IMR-90 (cell line): ENCODE measurements at places on chromosomes 16 and 17. TPM values are rescaled to one million over a fixed set of nuclear protein-coding genes. Genes with fewer than 3 reads are reported as not detected.

- H3K27me3 ChIP-seq, result peaks cover 17% of the 10 kb centered on the region
- no peaks in the 10 kb centered on the region for H3K4me1 ChIP-seq
- H3K36me3 ChIP-seq, result no peaks in the 10 kb centered on the region
- no peak overlapping the region for H3K4me3 ChIP-seq
- H3K27ac ChIP-seq, result no peak overlapping the region
These were observed 236.7 kb upstream of the TNRC6C start for GRCh38 chr17:77721846-77722160.

- peaks cover 5% of the 10 kb centered on the region; the same call in 1 of the 2 replicates for H3K4me1 ChIP-seq
- no peak for DNase-seq
- H3K27ac ChIP-seq, result no peak overlapping the region
- H3K4me3 ChIP-seq, result no peak overlapping the region
- H3K27me3 ChIP-seq, result no peaks in the 10 kb centered on the region
These were observed 146.4 kb upstream of the CIBAR2 start for GRCh38 chr16:85258629-85259028.

DNA sequence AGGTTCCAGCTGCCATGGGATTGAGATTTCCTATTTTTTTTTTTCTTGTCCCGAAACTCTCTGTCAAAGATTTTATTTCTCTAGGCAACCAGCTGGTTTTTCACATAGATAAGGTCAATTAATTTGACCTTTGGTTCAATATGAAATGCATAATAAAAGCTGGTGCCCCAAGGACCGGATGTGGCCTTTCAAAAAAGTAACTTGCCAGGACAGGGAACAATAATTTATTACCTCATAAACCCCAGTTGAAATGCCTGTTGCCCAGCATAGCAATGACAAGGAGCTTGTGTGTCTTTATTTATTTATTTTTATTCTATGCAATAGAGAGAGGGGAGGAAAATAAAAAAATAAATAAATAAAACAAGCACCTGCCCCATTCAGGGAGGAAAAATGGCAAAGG is 472.7 kb downstream of the KCNJ2 start:
- H3K36me3 ChIP-seq, result no peaks in the 10 kb centered on the region
- H3K4me3 ChIP-seq, result no peak overlapping the region
- H3K27ac ChIP-seq, result no peak overlapping the region
- no peaks in the 10 kb centered on the region for H3K4me1 ChIP-seq
- peaks cover 5% of the 10 kb centered on the region for H3K27me3 ChIP-seq
- no peak for DNase-seq

GRCh38 chr17:48733632-48734328 is 5.2 kb upstream of the HOXB13 start:
- DNase-seq, result no peak
- H3K27me3 ChIP-seq, result peaks cover 95% of the 10 kb centered on the region
- no peak overlapping the region for H3K4me3 ChIP-seq
- no peaks in the 10 kb centered on the region for H3K4me1 ChIP-seq

GRCh38 chr16:88614818-88615580 is 23.4 kb upstream of the IL17C start:
- no peak overlapping the region for H3K4me3 ChIP-seq
- H3K27ac ChIP-seq, result peak overlapping the region; percentile 32
- H3K4me1 ChIP-seq, result peaks cover 30% of the 10 kb centered on the region
- no peaks in the 10 kb centered on the region for H3K27me3 ChIP-seq

DNA sequence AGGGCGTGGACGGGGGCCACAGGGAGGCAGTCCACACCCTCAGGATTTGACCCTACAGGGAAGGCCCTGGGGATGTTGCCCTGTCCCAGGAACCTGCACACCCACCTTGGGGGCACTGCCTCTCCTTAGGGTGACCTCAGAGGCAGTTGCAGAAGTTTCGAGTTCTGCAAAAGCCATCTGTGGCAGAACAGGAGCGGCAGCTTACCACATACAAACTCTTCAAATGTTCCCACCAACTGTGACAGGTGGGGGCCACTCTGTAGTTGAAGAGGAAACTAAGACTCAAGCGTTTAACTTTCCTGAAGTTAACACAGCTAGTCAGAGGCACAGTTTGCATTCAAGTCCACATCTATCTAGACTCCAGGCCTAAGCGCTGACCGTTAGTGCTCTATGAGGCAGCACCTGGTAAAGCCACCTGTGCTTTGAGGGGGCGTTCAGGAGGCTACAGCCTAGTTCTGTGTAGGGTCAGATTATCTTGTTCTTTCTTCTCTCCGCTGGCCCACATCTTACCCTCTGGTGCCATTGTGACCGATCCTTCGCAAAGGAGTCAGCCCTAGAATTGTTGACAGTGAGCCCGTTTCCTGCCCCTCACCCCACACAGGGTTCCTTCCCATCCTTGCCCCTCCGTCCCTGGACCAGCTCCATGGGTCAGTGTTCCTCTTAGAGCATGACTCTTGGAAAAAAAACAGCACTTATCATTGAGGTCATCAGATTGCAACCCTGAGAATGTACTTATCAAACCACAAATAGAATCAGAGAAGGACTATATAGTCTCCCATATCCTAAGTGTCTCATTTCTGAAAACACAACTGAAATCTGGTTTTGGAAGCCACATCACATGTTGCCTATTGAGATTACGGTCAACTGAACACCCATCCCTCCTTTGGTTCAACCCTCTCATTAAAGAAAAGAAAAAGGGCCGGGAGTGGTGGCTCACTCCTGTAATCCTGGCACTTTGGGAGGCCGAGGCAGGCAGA is 45.4 kb downstream of the CDH1 start:
- H3K36me3 ChIP-seq, result no peaks in the 10 kb centered on the region
- H3K27ac ChIP-seq, result no peak overlapping the region
- H3K4me3 ChIP-seq, result no peak overlapping the region
- no peak for DNase-seq
- H3K4me1 ChIP-seq, result no peaks in the 10 kb centered on the region

DNA sequence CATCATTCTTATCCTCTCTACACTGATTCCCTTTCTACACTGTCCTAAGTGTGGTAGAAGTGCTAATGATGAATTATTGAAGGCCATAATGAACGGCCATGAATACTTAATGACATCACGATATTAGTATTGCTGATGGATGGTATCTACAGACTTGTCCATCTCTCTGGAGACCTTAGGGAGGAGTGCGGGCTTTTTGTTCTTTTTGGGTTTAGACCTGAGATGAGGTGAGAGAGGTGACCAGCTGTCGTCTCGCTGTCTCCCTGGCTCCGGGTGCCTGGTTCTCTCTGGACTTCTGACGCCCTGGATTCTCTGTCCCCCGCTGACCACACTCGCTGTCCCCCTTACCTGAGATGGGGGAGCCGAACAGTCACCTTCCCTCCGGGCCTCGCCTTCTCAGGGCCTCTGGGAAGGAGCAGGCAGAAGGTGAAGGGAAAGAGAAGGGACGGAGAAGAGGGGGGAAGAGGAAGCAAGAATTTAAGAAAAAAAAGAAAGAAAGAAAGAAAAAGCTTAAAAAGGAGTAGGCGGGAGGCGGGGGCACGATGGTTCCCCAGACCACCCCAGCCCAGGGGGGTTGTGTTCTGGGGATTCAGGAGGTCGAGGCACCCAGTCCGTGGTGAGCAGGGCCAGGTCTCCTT is 17.1 kb downstream of the SGCA start:
- no peaks in the 10 kb centered on the region for H3K27me3 ChIP-seq
- H3K4me1 ChIP-seq, result peaks cover 7% of the 10 kb centered on the region
- DNase-seq, result peak; percentile 50
- peak overlapping the region; percentile 70 for H3K27ac ChIP-seq
- H3K4me3 ChIP-seq, result no peak overlapping the region

GRCh38 chr16:75576384-75576811 is 10.2 kb downstream of the GABARAPL2 start:
- H3K27me3 ChIP-seq, result no peaks in the 10 kb centered on the region
- H3K27ac ChIP-seq, result no peak overlapping the region
- H3K4me1 ChIP-seq, result 0 out of 2 replicates have a peak, but pooled peaks cover 2% of the 10 kb centered on the region
- no peak for DNase-seq
- H3K4me3 ChIP-seq, result no peak overlapping the region

GRCh38 chr17:17890773-17891759 is 54.3 kb upstream of the SREBF1 start:
- peaks cover 28% of the 10 kb centered on the region for H3K36me3 ChIP-seq
- peak; percentile 72 for DNase-seq
- no peaks in the 10 kb centered on the region for H3K27me3 ChIP-seq
- no peak overlapping the region for H3K4me3 ChIP-seq

- H3K27ac ChIP-seq, result no peak overlapping the region
- no peak overlapping the region for H3K4me3 ChIP-seq
- H3K36me3 ChIP-seq, result peaks cover 12% of the 10 kb centered on the region
- no peak for DNase-seq
- no peaks in the 10 kb centered on the region for H3K27me3 ChIP-seq
- H3K4me1 ChIP-seq, result no peaks in the 10 kb centered on the region; the same call in 1 of the 2 replicates
These were observed 22.6 kb upstream of the GOSR1 start for GRCh38 chr17:30454635-30455034.

Gene JMJD8
- 17.2 and 17.7 TPM in 2 replicates for total RNA-seq

DNA sequence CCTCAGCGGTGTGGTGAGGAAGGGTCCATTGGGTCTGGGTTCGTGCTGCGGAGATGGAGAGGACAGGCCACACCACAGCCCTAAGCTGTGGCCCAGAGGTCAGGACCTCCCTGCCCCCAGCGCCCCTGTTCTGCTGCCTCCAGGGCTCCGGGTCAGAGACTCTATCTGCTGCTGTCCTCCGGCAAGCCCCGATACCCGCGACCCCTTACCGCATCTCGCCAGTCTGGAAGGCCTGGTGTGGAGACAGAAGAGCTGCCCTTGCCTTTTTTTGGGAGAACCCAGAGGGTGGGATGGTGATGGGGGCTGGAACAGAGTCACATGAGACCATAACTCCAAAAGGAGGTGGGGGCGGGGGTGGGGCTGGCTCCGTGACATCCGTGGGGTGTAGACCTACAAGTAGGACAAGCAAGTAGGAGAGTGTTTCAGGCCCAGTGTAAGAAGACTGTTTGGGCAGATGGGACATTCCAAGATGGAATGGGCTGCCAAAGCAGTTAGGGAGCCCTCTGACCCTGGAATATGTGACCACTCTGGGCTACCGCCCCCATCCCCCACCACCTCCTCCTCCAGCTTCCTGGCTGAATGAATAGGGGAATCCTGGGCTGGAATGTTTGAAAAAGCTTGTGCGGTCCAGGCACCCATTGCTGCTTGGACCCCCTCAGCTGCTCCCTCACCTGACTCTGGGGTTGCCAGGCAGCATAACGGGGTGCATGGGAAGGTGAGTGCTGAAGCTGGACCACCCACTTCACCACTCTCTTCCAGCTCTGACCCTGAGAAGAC is 1.4 kb downstream of the XYLT2 start:
- peak overlapping the region; percentile 81 for H3K27ac ChIP-seq
- 0 out of 2 replicates have a peak, but pooled peaks cover 2% of the 10 kb centered on the region for H3K27me3 ChIP-seq
- peaks cover 19% of the 10 kb centered on the region for H3K4me1 ChIP-seq

Gene CCDC78
- 0.54 and 0.56 TPM in 2 replicates for total RNA-seq

GRCh38 chr17:57849163-57849873 is 526 bp downstream of the MRPS23 start:
- H3K27ac ChIP-seq, result peak overlapping the region; percentile 71
- peaks cover 2% of the 10 kb centered on the region for H3K36me3 ChIP-seq
- peaks cover 10% of the 10 kb centered on the region for H3K4me1 ChIP-seq
- H3K27me3 ChIP-seq, result no peaks in the 10 kb centered on the region

DNA sequence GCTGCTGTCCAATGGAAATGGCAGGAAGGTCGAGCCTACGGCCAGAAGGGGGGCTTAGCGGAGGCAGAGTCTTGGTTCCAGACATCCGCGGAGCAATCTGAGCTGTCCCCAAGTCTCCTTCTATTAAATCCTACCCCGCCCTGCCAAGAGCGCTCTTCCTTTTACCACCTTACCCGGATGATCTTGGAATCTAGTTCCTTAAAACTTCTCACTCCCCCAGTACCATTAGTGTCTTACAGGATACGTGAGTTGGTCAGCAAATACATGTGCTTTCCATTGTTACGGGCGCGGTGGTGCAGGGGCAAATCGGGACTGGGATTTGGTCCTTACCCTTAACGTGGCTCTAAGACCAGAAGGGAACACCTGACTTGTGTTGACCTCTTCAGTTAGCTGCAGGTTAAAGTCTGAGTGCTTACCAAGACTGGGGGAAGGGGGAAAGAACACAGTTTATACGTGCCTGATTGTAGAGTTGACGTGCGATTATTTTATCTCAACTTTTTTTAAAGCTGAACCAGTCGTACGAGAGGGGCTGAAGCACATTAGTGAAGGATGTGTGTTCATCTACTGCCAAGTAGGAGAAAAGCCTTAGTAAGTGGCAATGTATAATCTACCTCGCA is 495 bp downstream of the TXNDC17 start:
- H3K4me3 ChIP-seq, result peak overlapping the region; percentile 81
- peaks cover 5% of the 10 kb centered on the region for H3K36me3 ChIP-seq
- no peak for DNase-seq
- H3K27ac ChIP-seq, result peak overlapping the region; percentile 88

GRCh38 chr16:68936736-68937631 is 93.7 kb downstream of the TANGO6 start:
- peak overlapping the region; percentile 58; the same call in 1 of the 2 replicates for H3K27ac ChIP-seq
- peaks cover 2% of the 10 kb centered on the region; the same call in 1 of the 2 replicates for H3K4me1 ChIP-seq
- H3K36me3 ChIP-seq, result peaks cover 5% of the 10 kb centered on the region
- no peak overlapping the region for H3K4me3 ChIP-seq
- H3K27me3 ChIP-seq, result no peaks in the 10 kb centered on the region
- DNase-seq, result peak; percentile 19

- H3K4me3 ChIP-seq, result no peak overlapping the region
- peaks cover 23% of the 10 kb centered on the region for H3K36me3 ChIP-seq
- no peak for DNase-seq
- H3K4me1 ChIP-seq, result peaks cover 17% of the 10 kb centered on the region
- H3K27ac ChIP-seq, result peak overlapping the region; percentile 29; the same call in 1 of the 2 replicates
These were observed 11.9 kb downstream of the CEP20 start for GRCh38 chr16:15876503-15876902.

GRCh38 chr16:86662195-86662594 is 83.8 kb downstream of the FOXL1 start:
- H3K27me3 ChIP-seq, result no peaks in the 10 kb centered on the region
- peak; percentile 26 for DNase-seq
- no peak overlapping the region for H3K27ac ChIP-seq
- H3K4me3 ChIP-seq, result no peak overlapping the region

GRCh38 chr17:680529-680928 is 34.1 kb downstream of the VPS53 start:
- H3K4me1 ChIP-seq, result peaks cover 16% of the 10 kb centered on the region
- peaks cover under 1% of the 10 kb centered on the region for H3K36me3 ChIP-seq
- H3K27me3 ChIP-seq, result no peaks in the 10 kb centered on the region
- H3K4me3 ChIP-seq, result no peak overlapping the region

Gene KRTAP9-4
- total RNA-seq, result not detected in 2 replicates

DNA sequence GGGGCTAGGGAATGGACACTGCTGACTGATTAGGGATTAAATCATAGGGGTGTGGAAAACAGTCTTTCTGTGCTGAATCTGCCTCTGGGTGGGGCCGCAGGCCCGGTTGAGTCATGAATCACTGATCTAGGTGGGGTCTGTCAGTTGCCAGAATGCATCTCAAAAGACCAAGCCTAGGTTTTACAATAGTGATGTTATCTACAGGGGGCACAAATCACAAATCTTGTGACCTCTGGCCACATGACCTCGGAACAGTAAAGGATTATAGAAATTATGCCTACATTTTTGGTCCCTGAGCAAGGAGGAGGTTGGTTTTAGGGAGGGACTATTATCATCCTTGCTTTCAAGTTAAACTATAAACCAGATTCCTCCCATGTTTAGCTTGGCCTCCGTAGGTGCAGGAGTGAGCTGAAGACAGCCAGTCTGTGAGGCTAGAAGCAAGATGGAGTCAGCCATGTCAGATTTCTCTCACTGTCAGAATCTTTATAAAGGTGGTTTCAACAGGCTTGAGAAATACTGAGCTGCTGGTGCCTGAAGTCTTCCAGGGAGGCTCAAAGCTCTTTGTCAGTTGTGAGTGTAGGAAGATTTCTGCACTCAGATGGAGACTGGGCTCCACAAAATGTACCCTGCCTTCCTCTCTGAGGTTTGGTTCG is 12.9 kb downstream of the GNGT2 start:
- no peak overlapping the region for H3K27ac ChIP-seq
- no peak overlapping the region for H3K4me3 ChIP-seq
- no peak for DNase-seq
- no peaks in the 10 kb centered on the region for H3K27me3 ChIP-seq
- H3K36me3 ChIP-seq, result no peaks in the 10 kb centered on the region
- H3K4me1 ChIP-seq, result no peaks in the 10 kb centered on the region
